ENCODE measurements at places on chromosomes 4 and X. TPM values are rescaled to one million over a fixed set of nuclear protein-coding genes. Genes with fewer than 3 reads are reported as not detected.

Gene PNMA3
- total RNA-seq: 0.26 TPM

Gene NR3C2
- total RNA-seq: 15.6 TPM

Gene ANXA10
- 9.9 TPM for total RNA-seq

Gene BST1
- 0.24 TPM for total RNA-seq

Gene ENPEP
- 0.71 TPM for total RNA-seq

Gene PNMA6F
- total RNA-seq: not detected

Gene PFKFB1
- 0.22 TPM for total RNA-seq

Gene TRMT2B
- total RNA-seq: 7.0 TPM

Gene MAD2L1
- 0.79 TPM for total RNA-seq

Gene ALAS2
- total RNA-seq: 0.43 TPM

Gene CHRDL1
- total RNA-seq: 1.0 TPM

Gene TMEM156
- 0.56 TPM for total RNA-seq

Gene SASH3
- total RNA-seq: 0.31 TPM

GRCh38 chr4:19095491-19096046 is 1074.0 kb upstream of the LCORL start:
- no peak for DNase-seq

GRCh38 chr4:170931321-170931720 is 841.6 kb upstream of the AADAT start:
- no peak for DNase-seq

GRCh38 chrX:38841750-38842149 is 40.5 kb downstream of the MID1IP1 start:
- no peak for DNase-seq

GRCh38 chr4:35757836-35758235 is 486.5 kb downstream of the ARAP2 start:
- no peak for DNase-seq

DNA sequence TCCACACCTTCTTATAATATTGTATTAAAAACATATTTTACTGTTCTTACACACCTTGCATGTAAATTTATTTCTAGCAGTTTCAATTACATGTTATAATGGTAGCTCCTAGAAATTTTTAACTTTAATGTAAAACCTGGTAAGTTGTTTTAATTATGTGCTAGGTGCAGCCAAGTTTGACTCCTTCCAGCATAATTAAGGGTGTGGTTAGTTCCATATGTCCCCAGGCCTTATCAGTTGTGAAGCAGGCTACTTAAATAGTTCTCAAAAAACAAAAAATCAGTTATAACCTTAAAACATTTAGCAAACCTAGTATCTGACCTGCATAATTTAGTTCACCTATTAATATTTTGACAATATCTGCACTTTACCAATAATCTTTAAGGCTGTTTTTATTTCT is 26.9 kb upstream of the PASD1 start:
- no peak for DNase-seq

GRCh38 chr4:188008377-188008776 is 12.8 kb downstream of the ZFP42 start:
- no peak for DNase-seq

DNA sequence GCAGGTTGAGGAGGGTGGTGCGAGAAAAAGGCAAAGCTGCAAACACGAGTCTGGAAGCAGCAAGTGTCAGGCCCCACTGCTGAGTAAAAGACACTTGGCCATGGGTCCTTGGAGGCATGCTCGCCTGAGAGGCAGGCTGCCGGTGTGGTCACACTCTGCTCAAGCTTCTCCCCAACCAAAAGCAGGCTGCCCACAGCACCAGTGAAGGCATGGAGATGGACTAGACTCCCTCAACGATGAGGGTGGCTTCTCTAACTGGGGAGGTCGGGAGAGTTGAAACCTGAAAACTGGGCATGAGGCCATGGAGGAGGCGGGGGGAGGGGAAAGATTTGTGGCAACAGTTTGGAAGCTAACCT is 86.5 kb downstream of the ATG4A start:
- no peak for DNase-seq

DNA sequence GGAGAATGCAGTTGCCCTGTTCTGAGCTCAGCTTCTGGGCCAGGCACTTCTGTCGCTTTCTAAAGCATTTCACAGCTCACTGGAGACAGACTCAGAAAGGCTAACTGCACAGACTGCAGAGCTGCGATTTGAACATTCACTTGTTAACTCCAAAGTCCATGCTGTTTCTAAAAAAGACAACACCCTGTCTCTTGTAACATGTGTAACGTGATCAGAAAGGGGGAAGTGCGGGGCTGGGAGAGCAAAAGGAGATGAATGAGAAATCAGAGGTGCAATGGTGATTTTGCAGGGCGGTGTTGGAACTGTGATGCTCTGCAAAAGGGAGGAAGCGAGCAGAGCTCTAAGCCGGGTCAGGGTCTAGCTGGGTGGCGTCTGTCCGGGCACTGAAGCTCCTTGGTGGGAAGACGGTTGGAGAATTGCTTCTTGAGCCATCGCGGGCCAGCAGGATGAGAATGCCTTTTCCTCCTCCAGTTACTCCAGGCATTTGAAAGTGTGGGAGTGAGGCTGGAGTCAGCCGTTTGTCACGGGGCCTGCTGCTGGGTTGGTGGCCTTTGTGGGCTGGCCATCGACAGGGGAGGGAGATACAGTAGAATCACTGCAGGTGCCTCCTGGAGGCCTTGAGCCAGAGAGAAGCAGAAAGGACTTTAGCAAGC is 20.3 kb downstream of the TBC1D14 start:
- no peak for DNase-seq

- DNase-seq: peak; percentile 93
Observed at GRCh38 chr4:155758481-155759371, at the start of gene GUCY1B1. TSS of gene GUCY1B1 (plus strand) at chr4:155759021. CDS start at chr4:155759141, 120 bp downstream.

DNA sequence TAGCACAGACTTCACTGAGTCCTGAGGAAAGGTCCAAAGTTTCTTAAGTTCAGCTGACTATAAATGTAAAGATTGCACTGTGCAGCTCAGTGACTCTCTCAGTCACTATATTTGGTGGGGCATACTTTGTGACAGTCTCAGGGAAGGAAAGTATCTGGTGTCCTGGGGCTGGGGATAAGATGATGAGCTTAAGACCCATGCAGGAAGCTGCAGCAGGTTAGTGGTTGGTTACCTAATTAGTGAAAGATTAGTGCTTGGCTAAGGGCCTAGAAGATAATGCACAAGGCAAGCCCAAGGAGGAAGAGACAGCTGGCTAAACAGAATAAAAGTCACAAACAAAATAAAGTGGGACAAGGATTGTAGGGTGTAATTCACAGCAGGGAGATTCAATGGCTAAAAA is 25.4 kb upstream of the SLITRK4 start:
- no peak for DNase-seq

GRCh38 chr4:128277856-128278255 is 9.8 kb downstream of the PGRMC2 start:
- DNase-seq: no peak

DNA sequence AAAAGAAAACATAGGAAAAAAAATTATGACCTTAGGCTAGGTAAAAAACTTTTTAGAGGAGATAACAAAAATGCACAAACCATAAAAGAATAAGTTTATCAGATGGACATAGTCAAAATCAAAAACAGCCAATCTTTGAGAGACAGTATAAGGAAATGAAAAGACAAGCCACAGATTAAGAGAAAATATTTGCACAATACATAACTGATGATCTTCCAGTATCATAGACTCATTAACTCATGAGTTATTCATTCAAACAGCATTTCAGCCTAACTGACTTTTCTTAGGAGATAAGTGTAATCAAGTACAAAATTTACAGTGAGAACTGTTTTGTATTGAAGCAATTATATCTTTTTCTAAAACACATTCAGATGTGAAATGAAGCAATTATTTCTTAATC is 183.8 kb downstream of the FBXO8 start:
- no peak for DNase-seq

GRCh38 chr4:87555773-87556619 is 26.8 kb upstream of the SPARCL1 start:
- DNase-seq: no peak

DNA sequence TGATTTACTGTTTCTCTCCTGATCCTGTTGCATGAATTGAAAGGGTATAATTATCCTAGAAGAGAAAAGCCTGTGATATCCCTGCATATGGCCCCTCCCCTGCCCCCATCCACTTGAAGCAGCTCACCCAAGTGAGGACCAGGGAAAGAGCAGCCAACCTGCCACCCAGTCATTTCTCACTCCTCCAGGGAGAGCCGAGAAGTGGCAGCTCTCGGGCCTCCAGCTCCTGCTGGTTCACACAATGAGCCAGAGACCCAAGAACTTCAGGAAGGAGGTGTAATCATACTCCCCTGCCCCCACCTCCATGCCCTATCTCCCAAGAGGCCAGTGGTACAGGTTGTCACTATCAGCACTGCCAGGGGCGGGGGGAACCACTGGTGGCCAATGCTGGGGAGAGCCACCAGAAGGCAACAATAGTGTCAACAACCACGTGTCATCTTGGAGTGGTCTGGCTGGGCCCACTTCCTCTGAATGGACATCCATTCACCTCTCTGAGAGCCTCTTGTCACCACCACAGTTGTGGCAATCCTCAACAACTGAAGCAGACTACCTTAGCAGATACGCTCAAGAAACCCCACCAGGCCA is 42.9 kb downstream of the APOO start:
- DNase-seq: no peak

DNA sequence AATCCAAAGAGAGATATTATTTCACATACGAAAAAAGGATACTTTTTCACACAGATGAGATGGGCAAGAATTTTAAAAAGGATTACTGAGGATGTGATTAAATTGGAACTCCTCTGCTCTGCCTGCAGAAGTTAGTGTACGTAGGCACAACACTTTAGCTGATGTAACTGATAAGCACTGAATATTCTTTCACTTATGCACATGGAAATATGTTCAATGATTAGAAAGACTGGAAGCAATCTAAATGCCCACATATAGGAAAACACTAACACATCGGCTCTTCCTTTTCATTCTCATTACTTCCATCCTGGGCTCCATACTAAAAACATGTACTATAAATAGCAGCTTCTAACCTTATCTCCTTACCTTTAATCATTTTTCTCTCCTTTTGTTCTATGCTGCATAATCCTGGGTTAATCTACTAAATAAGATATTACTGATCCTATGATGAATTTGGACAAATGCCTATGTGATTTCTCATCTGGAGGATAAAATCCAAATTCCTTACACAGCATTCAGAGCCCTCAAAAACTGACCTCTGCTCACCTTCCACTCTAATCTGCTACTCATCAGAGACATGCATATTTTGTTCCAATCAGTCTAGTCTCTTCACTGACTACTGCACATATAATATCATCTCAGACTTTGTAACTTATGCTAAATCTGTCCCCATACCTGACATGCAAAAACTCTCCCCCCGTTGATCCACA is 197.8 kb downstream of the PDGFC start:
- DNase-seq: no peak

DNA sequence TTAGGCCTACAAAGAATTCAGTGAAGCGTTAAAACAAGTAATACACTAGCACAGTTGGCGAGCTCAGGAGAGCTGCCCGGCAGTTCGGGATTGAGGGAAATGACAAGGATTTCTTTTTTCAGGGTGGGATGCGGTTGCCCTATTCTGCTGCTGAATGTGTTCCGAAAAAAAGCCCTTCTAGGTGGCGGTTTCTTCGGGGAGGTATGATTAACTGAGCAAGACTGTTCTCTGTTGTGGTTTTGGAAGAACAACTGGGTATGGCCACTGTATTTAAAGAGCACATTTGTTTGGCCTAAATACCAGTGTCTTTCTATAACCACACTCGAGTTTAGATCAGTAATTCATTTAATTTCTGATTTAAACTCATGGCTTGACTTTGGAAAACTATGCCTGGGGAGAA is 459.7 kb upstream of the FAT1 start:
- no peak for DNase-seq

DNA sequence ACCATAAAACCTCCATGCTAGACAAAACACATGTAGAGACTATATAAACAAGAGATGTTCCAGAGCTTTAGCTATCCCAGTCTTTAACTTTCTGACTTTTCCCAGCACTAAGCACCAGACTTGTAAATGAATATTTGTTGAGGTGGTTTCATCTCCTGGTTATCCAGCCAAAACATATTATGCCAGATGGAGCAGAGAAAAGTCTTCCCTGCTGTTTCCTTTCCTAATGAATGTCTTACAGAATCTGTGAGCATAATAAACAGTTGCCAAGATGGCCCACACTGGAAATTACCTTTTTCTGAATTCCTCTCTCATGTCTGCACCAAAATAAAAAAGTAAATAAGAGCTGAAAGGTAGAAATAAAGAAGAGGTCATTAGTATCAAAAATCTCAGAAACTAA is 159.2 kb downstream of the TECRL start:
- no peak for DNase-seq

- no peak for DNase-seq
Observed at GRCh38 chr4:25100021-25100555, 60.2 kb downstream of the SEPSECS start.

GRCh38 chr4:176988226-176988625 is 195.5 kb upstream of the VEGFC start:
- DNase-seq: no peak

- DNase-seq: no peak
Observed at GRCh38 chr4:159210975-159211374, 108.1 kb downstream of the RAPGEF2 start.

DNA sequence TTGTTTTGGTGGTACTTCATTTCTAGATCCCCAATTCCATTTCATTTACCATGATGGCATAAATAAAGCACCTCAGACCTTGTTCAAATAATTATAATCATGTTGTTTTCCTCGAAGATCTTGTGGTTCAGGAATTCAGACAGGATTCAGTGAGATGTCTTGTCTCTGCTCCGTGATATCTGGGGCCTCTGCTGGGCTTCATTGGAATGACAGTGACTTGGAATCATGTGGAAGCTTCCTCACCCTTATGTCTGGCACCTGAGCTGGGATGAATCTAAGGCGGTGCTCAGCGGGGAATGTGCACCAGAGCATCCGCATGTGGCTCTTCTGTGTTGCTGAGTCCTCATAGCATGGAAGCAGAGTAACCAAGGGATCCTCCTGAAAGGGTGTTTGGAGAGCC is 132.2 kb downstream of the VEGFC start:
- DNase-seq: no peak

- DNase-seq: no peak
Observed at GRCh38 chr4:41294445-41295062, 37.8 kb downstream of the UCHL1 start.

- DNase-seq: no peak
Observed at GRCh38 chr4:113083346-113083745, 33.9 kb downstream of the ANK2 start.

DNA sequence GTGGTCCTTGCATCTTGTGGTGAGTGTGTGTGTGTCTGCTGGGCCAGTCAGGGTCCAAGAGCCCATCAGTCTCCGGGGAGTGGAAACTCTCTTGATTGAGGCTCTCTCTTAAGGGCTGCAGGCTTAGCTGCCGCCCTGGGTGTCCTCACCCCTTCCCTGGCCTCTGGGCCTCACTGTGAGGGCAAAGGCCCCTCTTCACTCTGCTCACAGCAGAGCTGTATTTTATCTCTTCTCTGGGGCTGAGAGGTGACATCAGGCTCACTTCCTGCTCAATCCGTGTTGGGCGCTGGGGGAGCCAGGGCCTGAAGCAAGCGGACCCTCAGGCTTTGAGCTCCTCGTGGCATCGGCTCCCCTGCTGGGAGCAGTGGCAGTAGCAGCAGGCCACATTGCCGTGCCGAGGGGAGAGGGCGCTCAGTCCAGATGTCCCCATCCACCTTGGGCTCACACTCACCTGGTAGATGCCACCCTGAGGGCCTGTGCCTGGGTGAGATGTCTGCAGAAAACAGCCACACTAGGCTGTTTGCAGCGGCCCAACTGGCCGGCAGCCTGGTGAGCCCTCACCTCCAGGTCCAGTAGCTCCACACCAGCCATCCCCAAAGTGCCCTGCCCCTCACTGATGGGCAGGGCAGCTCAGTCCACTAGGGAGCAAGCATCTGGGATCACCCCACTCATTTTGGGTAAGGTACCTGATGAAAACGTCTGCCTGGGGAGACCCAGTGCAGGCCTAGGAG is 24.7 kb upstream of the PRPS1 start:
- DNase-seq: no peak
